ENCODE measurements at places on chromosomes 3 and 15. TPM values are rescaled to one million over a fixed set of nuclear protein-coding genes. Genes with fewer than 3 reads are reported as not detected.

The TP53BP1 gene
- 11.3 TPM for total RNA-seq

The ATP8B4 gene
- total RNA-seq: 19.7 TPM

The ACP3 gene
- total RNA-seq: 1.3 TPM

The IFT80 gene
- 12.9 TPM for total RNA-seq

The SCN11A gene
- total RNA-seq: 0.14 TPM

The RBP2 gene
- 0.79 TPM for total RNA-seq

The ADGRG7 gene
- 65.5 TPM for total RNA-seq

The SAXO2 gene
- total RNA-seq: 1.4 TPM

The DNASE1L3 gene
- 162 TPM for total RNA-seq

The AP3B2 gene
- not detected for total RNA-seq

The MEGF11 gene
- total RNA-seq: under 0.01 TPM

The CPEB1 gene
- total RNA-seq: under 0.01 TPM

The FEZF2 gene
- total RNA-seq: not detected
